Astrocyte of the spinal cord (primary cell): ENCODE measurements at places on chromosomes 11 and 22.

GRCh38 chr22:49503321-49503720 is 324.4 kb downstream of the BRD1 start:
- DNase-seq: no peak

- DNase-seq: no peak
Observed at GRCh38 chr11:45671246-45672171, 6.1 kb upstream of the CHST1 start.

GRCh38 chr22:32073823-32074380 is 30.8 kb downstream of the SLC5A1 start:
- DNase-seq: no peak

DNA sequence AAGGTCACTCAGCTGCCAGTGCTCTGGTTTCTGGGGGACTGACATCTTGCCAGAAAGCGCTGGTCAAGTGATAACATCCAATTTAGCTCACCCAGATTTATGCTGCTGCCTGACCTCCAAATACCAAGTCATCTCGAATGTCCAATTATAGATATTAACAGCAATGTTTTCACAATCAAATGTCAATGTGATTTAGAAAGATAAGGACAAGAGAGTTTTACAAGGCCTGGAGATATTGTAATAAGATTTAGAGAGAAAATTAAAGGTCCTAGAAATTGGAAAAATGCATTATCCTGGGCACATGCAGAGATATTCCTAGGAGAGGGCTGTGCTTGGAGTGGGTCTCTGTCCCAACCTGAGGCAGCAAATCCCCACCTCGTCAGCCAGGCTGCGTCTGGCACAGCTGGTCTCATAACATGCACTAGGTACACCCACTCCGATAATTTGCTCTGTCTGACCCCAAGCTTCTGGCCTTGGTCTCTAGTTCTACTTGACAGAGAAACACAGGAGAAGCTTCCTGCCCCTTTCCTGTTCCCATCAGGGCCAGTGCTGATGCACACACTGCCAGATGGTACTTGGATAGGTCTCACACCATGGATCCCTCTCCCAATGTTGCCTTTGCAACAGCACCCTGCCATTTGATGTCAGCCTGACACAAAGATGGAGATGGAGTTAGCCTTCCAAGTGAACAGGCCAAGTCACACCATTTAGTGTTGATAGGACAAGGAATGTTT is 28.6 kb downstream of the USH1C start:
- DNase-seq: no peak

- DNase-seq: no peak
Observed at GRCh38 chr11:69241075-69241740, 52.7 kb upstream of the MYEOV start.

GRCh38 chr22:38177926-38178604 is 3.6 kb downstream of the PLA2G6 start:
- DNase-seq: peak; percentile 81

DNA sequence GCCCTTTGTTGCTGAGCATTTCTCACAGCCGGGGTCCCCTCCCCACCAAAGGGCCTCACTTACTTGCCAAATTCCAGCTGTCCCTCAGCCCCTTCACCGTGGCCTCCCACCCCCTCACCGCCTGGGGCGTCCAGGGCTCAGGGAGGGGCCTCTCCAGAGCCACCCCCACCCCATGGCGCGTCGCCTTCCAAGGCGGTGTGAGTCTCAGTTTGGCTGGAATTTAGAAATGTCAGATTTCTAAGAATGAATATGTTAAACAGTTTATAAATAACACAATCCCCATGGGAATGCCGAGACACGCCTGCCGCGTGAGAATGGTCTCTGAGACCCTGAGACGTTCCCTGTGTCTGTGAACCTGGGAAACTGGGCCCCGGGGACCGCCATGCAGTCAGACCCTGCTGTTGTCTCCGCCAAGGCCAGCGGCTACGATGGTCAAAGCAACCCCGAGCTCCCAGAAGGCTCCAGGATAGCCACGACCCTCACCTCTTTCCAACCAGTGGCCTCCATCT is 28.9 kb downstream of the CELSR1 start:
- no peak for DNase-seq

- no peak for DNase-seq
Observed at GRCh38 chr11:72573855-72574445, 100.3 kb downstream of the PDE2A start.

GRCh38 chr22:21457023-21457787 is 10.0 kb upstream of the TMEM191C start:
- DNase-seq: no peak

- no peak for DNase-seq
Observed at GRCh38 chr11:21988477-21988876, 204.4 kb upstream of the ANO5 start.
